Right renal pelvis (tissue), 4 donors: ENCODE measurements at places on chromosomes 16 and 17.

- no peak for DNase-seq
These were observed 15.8 kb upstream of the OGFOD3 start for GRCh38 chr17:82434216-82434565.

GRCh38 chr17:83116783-83117555 is 37.6 kb downstream of the METRNL start:
- no peak for DNase-seq

GRCh38 chr17:38709864-38710603 is 5.0 kb downstream of the MLLT6 start:
- DNase-seq, result no peak

DNA sequence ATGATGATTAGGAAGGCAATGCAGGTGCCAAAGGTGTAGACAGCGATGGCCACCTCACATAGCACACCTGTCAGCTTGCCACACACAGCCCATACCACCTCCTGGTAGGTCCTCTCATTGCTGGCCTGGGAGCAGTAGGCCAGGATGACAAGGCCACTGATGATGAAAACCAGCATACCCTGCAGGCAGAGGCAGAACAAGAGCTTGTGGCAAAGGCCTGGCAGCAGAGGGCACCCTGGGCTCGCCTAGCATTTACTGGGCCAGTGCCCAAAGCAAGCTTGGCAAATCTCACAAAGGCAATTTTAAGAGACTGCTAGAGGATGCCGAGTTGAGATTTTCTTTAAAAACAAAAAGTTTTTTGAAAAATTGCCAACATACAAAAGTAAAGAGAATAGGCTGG is 5.9 kb downstream of the SLC38A7 start:
- no peak for DNase-seq

DNA sequence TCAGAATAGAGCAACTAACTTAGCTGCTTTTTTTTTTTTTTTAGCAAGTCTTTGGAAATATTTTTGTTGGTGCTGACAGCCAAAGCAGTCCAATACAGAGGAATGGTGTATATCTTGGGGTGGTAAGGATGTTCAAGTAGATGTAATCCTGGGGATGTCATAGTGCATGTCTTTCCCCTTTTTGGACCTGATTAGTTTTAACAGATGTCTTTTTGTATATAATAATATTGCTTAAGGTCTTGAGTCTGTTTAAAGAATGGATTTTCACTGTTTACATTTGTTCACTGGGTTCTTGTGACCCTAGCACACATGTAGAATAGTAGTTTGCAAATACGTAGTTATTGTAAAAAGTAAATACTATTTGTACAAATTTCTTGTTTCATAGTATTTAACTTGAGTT is 7.9 kb downstream of the TAF15 start:
- DNase-seq, result no peak

DNA sequence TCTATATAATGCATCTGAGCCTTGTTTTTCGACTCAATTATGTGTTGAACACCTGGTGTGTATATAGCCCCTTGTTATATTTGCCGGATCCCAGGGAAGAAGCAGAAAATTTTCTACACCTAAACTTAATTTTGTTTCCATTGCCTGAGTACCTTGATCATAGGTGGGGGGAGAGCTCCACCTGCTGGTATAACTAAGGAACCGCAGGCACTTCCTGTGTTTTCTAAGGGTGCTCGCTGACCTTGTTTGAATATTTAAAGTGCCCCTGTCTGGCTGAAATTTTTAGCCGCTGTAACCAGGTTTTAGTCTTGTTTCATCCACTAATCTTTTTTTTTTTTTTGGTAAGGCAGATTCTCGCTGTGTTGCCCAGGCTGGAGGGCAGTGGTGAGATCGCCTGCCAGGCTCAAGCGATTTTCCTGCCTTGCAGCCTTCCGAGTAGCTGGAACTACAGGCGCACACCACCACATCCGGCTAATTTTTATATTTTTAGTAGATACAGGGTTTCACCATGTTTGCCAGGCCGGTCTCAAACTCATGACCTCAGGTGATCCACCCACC is 6.5 kb upstream of the NUBP1 start:
- DNase-seq, result peak; percentile 65

- DNase-seq, result no peak
These were observed 3.3 kb downstream of the HOXB9 start for GRCh38 chr17:48622857-48623256.

GRCh38 chr17:4463818-4464476 is 30.2 kb downstream of the SPNS3 start:
- no peak for DNase-seq

DNA sequence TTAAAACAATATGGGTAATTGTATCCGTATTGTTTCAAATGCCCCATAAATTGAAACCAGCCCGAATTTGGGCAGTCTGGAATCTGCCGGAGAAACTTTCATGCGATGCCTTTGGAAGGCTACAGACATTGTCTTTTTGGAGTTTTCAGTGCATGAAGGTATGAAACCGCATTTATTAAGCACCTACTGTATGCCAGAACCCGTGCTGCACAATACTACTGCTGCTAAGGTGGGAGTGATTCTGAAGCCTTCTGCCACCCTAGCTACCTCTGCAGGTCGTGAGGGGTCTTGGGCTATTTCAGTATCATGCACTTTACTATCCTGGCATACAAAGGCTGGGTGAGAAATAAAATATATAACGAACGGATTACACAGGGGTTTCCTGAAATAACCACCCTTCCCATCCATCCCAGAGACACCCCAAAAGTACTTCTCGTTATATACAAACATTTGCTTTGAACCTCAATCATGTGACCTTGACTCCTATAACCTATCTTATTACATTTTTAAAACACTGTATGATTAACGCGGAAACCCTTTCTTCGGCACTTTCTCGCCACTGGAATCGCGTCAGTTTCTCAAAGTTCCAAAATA is 1.0 kb upstream of the MSI2 start:
- DNase-seq, result no peak

GRCh38 chr16:30010844-30011713 is at the start of gene DOC2A:
DOC2A (minus strand) TSS chr16:30011027; CDS start chr16:30010222, 805 bp downstream.
- DNase-seq, result no peak

GRCh38 chr17:59329176-59330052 is 2.0 kb upstream of the YPEL2 start:
- no peak for DNase-seq

DNA sequence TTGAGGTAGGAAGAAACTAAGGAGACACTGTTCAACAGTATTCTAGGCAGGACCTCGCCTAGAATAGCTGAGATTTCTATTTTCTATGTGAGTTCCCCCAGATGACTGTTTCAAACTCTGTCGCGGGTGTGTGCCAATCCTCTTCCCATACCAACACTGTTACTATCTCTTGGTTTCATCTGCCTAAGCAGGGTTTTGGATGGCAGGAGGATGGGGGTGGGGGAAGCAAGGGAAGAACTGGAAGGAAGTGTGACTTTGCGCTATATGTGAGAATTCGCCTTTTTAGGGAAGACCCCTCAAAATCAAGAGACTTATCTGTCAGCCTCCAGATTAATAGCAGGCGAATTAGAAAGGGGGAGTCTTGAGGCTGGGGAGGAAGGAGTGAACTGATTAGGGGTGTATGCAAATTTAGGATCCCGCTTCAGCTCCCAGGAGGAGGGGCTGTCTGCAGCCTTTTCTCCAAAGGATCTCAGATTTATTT is 521 bp upstream of the G6PC3 start:
- no peak for DNase-seq

- DNase-seq, result no peak
These were observed 84.5 kb upstream of the HSBP1 start for GRCh38 chr16:83723244-83723643.

GRCh38 chr17:66313995-66314659 is 11.7 kb downstream of the PRKCA start:
- DNase-seq, result no peak

DNA sequence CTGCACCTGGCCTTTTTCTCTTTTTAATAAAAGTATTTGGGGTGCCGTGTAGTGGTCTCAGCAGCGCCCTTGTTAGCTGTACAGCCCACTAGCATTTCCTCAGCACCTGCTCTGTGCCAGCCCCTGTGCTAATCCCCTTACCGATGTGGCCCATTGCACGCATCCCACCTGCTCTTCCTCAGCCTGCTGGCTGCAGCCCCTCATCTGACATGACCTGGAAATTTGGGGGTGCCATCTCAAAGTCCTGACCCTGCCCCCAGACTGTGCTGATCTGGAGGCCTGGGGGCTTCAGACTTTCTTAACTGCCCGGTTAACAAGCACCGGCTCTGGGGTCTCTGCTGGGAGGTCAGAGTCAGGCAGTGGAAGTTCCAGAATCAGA is 10.4 kb downstream of the GPRC5C start:
- DNase-seq, result no peak

GRCh38 chr16:24309258-24310142 is 53.4 kb downstream of the CACNG3 start:
- no peak for DNase-seq

- DNase-seq, result no peak
These were observed 593.8 kb downstream of the MAF start for GRCh38 chr16:79006765-79007164.

DNA sequence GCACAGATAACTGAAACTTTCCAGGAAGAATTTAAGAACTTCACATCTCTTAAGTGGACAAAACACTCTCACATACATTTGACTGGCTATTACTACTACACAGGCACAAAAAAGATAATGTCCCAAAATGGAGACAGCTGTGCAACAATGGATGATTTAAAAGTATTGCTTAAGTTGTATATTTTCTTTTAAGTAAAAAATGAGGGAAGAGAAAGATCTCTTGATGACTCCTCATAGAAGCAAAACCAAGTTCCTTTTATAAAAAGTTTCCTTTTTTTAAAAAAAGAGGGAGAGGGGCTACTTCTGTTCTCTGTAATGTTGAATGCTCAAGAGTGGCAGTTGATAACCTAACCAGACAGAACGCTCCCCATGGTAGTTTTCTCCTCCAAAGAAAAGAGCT is 195.5 kb downstream of the ZFHX3 start:
- DNase-seq, result no peak

DNA sequence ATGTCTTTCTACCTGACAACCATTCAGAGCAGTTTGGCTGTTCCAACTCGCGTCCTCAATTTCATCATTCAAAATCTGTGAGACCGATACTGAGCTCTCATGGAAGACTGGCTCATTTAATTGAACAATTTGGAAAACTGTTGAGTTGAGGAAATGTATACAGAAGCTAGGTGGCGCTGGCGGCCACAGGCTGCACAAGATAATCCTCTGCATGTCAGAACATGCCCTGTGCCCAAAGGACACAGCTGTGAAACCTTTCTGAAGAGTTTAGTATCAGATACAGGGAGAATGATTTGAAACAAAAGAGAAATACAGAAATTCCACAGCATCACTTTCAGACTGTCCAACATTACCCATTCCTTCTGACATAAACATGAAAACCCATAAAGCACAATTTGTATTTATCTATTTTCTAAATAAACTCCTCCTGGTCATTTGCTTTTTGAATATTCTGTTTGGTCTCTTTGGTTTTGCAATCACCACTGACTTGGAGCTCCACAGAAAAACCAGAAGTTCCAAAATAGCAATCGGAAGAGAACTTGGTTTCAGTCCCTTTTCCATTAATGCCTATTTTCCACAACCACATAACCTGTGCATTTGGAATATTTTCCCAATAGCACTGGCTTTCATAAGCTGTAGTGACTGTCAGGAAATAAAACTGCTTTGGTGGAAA is 192.8 kb downstream of the MAP2K6 start:
- DNase-seq, result peak; percentile 40

GRCh38 chr16:12228602-12229499 is 252.3 kb downstream of the SNX29 start:
- peak; percentile 23 for DNase-seq

DNA sequence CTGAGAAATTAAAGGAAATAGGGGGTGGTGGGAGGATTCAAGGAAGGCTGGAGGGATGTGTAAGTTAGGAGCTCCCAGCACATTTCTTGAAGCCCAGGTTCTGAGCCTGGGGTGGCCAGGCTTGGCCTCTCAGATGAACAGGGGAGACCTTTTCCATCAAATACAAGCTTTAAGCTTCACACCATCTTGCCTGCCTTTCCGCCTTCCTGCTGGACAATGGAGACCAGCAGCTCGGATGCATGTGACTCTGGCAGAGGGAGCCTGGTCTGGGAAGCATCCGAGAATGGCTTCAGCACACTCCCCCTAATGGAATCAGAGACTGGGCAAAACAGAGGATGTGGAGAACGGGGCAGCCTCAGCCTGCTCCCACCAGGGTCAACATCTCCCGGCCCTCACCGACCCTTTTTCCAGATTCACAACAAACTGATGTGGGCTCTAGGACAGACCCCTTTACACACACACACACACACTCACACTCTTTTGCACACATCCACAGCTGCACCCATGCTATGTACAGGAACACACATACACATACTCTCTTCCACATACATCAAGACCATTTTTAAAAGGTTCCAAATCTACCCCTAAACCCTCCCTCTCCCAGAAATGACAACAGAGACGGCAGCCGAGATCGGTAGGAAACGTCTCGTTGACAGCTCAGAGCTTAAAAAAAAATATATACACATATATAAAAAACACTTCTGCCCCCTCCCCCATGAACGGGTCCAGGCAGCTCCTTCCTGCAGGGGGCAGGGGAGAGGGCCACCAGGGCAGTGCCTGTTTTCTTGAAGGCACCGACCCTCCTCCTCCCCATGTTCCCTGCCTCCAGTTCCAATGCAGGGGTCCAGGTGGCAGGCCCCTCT is 6.5 kb upstream of the ATXN7L3 start:
- DNase-seq, result no peak

DNA sequence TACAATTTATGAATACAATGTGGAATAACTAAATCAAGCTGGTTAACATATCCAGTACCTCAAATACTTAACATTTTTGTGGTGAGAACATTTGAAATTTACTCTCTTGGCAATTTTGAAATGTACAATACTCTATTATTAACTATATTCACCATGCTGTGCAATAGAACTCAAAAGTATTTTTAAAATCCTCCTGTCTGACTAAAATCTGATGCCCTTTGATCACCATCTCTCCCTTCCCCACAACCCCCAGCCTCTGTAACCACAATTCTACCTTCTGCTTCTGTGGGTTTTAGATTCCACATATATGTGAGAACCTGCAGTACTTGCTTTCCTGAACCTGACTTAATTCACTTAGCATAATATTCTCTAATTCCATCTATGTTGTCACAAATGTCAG is 71.6 kb upstream of the ALOX12 start:
- no peak for DNase-seq

- DNase-seq, result no peak
These were observed 3.6 kb downstream of the ZNF48 start for GRCh38 chr16:30398661-30399434.
